ENCODE measurements at places on chromosomes 12 and 14. TPM values are rescaled to one million over a fixed set of nuclear protein-coding genes. Genes with fewer than 3 reads are reported as not detected.

- no peak for DNase-seq
Measured at GRCh38 chr14:73741876-73742519, 27.8 kb upstream of the PNMA1 start.

DNA sequence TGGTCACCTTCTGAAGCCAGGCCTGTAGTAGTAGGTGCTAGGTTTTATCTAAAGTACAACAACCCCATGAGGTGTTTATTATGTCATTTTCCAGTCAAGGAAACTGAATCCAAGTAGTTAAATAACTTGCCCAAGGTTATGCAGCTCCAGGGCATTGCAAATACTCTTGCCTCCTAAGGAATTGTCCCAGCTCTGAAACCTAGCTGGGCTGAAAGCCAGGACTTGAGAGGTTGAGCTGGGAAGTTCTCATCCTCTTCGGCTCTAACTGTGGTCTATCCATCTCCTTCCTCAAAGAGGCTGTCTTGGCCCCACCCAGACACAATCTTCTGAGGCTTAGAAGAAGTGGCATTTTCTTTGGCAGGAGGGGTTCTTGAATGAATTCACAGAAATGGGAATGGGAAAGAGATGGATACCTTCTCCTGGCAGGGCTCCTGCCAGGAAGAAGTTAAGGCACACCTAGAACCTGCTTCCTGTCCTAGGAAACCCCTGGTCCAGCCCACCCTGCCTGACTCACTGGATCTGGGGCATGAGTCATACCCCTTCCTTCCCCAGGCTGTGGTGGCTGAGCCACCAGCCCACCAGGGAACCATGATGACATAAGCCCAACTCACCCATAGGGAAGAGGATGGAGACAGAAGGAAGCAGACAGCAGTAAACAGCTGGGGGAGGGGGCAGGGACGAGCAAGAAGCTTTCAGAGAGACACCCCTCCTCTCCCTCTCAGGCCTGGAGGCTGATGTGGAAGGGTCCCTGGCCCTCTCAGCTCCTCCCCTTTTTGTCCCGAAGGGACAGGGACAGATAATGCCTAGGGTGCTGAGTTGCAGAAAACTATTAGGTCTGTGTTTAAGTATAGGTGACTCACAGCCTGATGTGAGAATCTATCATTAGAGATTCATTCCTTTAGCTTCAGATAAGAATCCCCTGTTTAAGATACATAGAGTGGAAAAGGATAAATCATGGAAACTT, 2.1 kb upstream of the PLEK2 start:
- no peak for DNase-seq

DNA sequence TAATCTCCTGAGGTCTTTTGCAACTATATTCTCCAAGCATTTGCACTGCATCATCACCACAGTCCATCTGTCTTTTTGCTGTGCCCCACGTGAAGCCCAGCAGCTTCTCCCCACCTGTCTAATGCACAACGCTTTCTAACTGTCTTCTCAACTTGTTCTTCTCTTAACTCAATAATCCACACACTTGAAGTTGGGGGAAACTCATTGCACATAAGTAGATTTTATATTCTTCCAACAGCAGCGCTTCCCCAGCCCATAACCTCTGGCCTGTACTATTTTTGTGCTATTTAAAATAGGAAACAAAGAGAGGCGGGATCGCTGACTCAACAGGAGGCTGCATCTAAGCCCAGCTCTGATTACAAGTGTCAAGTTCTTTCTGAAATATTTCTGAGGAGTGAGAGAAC, 226.7 kb downstream of the GXYLT1 start:
- no peak for DNase-seq

DNA sequence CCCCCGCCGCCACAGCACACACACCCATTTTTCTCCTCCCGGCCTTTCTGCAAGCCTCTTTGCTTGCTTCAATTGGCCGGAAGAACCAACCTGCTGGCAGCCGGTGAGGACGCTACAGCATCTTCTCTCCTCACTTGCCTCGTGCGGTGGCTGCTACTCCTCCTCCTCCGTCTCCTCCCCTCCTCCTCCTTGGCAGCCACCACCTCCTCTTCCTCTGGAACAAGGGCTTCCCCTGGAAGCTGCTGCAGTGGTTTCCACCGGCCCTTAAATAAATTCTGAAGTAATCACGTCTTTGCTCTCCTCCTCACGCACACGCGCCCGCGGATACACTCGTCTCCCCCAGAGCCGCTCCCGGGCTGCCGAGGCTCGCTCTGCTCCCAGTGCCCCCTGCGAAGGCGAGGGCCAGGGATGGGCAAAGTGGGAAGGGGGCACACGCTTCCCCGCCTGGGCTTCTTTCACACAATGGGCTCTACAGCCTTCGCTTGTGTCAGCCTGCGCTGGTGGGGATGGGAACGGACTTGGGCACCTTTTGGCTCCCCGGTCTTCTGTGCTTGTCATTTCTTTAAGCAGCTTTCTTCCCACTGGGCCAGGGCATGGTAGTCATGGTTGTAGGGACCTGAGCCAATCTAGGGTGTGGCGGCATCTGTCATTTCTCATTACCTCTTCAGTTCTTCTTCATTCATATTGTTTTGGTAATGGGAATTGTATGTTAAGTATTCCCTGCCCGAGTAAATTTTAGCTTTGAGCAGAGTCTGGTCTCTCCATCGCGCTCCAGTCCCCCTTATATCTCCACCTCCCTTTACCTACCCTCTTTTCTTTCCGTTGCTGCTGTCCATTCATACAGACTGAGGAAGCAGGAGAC, at the start of gene PPFIA2:
Gene PPFIA2 (minus strand): TSS at position 161 of the 862 bp plus-strand sequence.
- peak; percentile 17 for DNase-seq

DNA sequence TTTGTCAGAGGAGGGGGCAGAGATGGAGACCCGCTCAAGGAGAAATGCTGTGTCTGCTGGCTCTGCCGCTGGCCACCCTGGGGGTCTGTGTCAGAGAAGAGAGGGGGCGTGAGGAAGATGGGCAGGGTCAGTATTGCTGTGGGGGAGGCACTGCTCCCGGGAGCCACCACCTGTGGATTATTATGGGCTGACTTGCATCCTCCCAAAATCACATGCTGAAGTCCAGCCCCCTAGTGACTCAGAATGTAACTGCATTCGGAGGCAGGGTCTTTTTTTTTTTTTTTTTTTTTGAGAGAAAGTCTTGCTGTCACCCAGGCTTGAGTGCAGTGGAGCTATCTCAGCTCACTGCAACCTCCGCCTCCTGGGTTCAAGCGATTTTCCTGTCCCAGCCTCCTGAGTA, 12.3 kb downstream of the ABCD4 start:
- DNase-seq: no peak

GRCh38 chr14:76950055-76951020, 78.2 kb downstream of the IRF2BPL start:
- no peak for DNase-seq

DNA sequence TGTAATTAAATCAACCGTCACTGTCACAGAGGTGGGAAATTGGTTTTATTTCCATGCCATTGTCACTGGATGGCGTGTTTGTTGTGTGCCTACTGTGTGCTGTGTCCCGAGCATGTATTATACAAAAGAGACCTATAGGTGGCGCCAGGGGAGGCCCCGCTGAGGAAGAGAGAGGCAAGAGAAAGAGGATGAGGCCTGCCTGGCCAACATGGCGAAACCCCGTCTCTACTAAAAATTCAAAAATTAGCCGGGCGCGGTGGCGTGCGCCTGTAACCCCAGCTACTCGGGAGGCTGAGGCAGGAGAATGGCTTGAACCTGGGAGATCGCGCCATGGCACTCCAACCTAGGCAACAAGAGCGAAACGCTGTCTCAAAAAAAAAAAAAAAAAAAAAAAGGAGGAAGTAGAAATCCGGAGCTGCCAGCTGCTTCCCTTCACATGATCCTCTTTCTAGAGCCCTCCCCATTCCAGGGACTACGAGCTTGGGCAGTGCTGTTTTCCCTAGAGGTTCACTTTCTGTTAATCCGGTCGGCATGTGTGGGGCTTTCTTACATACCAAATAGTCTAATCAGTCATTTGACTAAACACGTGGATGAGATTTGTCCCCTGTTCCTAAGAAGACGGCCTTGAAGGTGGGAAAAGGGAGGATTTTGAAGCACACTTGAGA, 6.4 kb upstream of the CCDC175 start:
- DNase-seq: no peak

- peak; percentile 48 for DNase-seq
Measured at GRCh38 chr14:73457041-73457923, 1.1 kb downstream of the NUMB start.

GRCh38 chr14:22026527-22026926, 352.9 kb upstream of the OR4E1 start:
- DNase-seq: no peak

DNA sequence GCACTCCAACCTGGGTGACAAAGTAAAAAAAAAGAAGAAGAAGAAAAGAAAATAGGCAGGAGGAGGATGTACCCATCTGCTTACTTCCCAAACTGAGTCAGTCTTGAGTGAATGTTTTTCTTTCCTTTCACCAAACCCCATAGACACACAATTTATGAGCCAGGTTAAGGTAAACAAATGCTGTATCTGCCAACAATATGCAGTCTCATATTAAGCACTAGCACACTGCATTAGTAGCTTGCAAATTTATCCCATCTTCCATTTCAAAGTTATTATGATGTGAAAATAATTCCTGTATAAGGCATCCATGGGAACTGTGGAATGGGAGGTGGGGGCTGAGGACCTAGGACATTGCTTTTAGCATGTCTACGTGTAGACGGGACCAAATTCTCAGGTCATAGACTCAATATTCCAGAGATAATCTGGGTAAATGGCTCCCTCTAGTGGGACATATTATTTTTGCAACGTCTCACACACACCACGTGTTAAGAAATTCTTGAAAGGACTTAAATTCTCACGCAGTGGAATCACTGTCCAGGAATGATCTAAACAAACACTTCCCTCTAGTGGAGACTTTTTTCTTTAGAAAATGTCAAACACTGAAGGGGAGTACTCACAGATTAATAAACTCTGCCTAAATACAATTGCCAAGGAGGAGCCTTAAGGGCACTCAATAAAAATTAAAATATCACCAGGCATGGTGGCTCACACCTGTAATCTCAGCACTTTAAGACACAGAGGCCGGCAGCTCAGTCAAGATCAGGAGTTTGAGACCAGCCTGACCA, 17.1 kb upstream of the OR10P1 start:
- DNase-seq: no peak

DNA sequence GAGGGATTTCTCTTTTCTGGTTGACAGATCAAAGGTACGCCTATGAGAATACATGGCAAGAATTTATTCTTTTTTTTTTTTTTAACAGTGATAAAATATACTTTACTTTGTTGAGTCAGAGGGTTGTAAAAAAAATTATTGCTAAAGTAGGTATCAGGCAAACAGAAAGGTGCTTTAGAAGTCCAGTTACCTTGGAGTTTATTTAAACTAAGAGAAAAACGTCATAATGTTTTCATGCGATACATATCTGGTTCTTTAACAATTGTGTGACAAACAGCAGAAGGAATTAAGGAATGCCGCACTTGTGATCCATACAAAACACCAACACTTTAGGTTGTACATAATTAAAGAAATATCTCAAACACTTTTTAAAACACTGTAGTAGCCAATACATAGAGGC, 94.2 kb downstream of the BORCS5 start:
- no peak for DNase-seq

- DNase-seq: no peak
Measured at GRCh38 chr12:123468786-123469185, 10.8 kb downstream of the SNRNP35 start.

DNA sequence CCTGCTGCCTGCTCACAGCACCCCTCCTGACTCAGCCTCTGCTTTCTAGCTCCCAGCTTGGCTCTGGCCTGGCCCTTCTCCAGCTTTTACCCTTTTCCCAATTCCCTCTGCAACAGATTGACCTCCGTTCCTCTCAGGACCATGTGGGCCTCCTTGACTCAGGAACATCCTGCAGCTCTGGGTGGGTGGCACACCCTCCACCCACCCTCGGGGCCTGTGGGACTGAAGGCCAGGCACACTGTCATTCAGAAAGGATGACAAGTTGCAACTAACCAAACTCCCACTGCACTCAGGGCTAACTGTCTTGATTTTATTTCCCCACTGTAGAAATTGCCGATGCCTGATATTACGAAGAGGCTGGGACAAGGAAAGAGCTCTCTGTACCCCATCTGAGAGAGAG, 59.4 kb downstream of the HELB start:
- no peak for DNase-seq

GRCh38 chr14:74064883-74065282, 19.4 kb downstream of the ALDH6A1 start:
- no peak for DNase-seq

DNA sequence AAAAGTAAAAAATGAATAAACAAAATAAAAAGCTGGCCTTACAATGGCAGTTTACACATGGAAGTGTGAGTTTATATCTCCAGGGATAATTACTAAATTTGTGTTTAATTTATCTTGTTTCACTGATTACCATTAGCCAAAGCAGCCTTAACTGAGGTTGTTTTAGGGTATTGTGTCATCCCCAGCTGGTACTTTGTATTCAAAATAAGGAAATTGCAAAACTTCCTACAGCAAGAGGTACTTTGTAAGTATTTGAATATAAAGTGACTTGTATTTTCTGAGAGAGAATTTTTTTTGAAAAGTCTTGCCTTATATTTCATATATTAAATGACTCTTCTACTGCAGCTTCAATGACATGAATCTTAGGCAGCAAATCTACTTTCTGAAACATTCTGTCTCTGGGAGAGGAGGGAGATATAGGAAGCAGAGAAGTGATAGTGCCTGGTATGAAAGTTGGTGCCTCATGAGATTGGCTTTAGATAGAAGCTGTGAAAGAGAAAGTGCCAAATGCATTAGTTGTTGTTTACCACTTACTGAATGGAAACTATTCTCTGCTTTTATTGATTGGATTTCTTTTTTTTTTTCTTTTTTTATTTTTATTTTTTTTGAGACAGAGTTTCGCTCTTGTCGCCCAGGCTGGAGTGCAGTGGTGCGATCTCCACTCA, 6.7 kb downstream of the FNTB start:
- no peak for DNase-seq

DNA sequence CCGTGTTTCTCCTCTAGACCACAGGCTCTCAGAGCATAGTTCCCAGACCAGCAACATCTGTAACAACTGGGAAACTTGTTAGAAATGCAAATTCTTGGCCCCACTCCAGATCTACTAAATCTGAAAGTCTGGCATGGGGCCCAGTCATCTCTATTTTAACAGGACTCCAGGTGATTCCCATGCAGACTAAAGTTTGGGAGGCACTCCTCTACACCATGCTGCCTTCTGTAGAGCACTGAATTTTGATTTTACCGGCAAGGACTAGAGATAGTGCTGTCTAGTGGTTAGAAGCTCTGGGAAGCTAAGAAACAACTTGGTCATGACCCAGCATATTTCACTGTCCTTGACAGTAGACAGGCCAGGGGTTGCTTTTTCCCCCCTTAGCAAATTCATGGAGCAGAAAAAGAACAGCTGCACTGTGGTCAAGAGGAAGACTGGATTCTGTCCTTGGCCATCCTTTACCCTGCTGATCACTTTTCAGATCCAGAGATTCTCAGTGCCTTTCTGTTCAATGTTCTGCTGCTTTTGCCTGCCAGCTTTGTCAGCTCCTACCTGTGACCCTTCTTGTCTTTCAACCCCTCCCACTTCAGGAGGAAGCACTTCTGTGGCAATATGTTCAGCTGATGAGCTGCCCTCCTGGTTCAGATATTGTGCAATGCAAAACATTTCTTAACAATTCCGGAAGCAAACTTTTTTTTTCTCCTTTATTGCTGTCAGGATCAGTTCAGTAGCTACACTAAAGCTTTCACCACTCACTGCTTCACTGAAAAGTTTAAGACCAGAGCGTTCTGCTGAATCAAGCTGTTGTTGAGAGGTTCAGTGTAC, 133.8 kb upstream of the NUDT4 start:
- DNase-seq: no peak

- DNase-seq: no peak
Measured at GRCh38 chr12:64501486-64501885, 49.6 kb downstream of the TBK1 start.

Gene C1R
- 47.2 TPM for total RNA-seq

Gene SPTB
- total RNA-seq: 89.5 TPM

Gene CCDC175
- not detected for total RNA-seq

Gene SDSL
- total RNA-seq: 20.2 TPM

Gene C12orf50
- total RNA-seq: not detected

Gene GALNT6
- 0.71 TPM for total RNA-seq

All from heart right ventricle (tissue), 16 donors.